ENCODE measurements at places on chromosomes 1 and 21.

GRCh38 chr1:224668984-224669383 is 52.9 kb downstream of the CNIH3 start:
- DNase-seq = no peak

DNA sequence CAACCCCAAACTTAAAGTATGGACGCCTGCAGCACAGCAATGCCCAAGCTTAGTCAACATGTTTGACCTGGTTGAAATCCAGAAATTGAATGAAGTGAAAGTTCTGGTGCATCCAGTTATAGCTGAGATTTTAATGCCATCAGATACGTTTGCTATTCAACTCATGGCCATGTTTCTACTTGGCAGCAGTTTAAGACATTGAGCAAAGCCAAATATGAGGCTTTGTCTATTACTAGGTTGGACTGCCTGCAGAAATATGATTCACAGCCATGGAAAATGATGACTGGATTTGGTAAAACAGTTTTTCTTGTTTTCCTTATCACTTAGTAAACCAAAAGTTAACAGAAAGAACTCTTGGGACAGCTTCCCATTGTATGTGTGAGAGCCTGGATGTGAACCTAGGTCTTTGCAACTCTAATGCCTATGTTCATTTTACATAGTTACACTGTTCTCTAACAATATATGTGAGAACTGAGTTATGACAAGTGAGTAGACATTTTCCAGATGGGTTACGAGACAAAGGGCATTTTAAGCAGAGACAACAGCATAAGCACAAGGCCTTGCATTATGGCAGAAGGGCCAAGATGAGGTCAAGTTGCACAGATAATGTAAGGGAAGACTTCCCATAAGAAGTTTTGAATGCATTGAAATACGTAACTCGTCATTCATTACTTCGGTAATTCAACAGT is 32.4 kb upstream of the MYSM1 start:
- no peak for DNase-seq

DNA sequence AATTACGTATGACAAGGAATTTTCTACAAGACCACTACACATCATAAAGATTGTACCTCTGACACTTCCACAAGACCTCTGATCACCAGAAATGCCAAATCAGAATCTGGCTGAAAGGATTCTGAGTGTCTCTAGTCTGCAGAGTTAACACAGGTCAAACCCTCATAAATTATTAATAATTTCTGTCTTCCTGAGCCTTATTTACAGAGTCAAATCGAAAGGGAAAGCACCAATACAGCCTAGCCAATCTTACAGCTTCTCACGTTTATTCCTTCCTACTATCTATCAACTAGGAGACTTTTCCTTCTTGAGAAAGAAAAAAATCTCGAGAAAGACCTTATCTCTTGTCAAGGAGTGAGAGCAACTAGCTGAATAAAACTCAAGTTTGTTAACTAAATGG is 2151.6 kb downstream of the MRPL39 start:
- no peak for DNase-seq

GRCh38 chr1:109630081-109630897 is 10.7 kb downstream of the AMPD2 start:
- DNase-seq = peak; percentile 44

- no peak for DNase-seq
These were observed 199.3 kb downstream of the TTLL7 start for GRCh38 chr1:83799594-83799993.

DNA sequence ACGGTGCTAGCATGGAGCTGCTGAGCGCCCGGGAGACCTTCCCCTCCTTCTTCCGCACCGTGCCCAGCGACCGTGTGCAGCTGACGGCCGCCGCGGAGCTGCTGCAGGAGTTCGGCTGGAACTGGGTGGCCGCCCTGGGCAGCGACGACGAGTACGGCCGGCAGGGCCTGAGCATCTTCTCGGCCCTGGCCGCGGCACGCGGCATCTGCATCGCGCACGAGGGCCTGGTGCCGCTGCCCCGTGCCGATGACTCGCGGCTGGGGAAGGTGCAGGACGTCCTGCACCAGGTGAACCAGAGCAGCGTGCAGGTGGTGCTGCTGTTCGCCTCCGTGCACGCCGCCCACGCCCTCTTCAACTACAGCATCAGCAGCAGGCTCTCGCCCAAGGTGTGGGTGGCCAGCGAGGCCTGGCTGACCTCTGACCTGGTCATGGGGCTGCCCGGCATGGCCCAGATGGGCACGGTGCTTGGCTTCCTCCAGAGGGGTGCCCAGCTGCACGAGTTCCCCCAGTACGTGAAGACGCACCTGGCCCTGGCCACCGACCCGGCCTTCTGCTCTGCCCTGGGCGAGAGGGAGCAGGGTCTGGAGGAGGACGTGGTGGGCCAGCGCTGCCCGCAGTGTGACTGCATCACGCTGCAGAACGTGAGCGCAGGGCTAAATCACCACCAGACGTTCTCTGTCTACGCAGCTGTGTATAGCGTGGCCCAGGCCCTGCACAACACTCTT is 1.1 kb downstream of the TAS1R3 start:
- no peak for DNase-seq

- no peak for DNase-seq
These were observed 15.3 kb upstream of the SHCBP1L start for GRCh38 chr1:182968151-182968741.

- no peak for DNase-seq
These were observed 44.8 kb downstream of the SLC45A1 start for GRCh38 chr1:8362701-8363101.

DNA sequence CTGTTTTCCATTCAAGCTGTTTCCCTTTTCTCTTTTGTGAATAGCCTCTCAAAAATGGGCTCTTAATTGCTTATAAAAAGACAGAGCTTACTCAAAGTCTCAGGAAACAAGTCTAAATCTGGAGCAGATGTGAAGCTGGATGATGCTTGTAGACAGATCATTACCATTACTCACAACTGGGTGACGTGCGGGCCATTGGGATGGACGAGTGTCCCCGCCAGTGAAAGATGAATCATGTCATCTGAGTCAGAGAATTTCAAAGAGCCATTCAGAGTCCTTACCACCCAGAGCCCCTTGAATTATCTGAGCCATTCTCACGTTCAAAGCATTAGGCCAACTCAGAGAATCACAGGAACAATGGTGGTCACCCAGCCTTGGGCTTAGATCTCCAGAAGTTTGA is 134.6 kb downstream of the HUNK start:
- DNase-seq = no peak
